ENCODE measurements at places on chromosomes 3 and 15. TPM values are rescaled to one million over a fixed set of nuclear protein-coding genes. Genes with fewer than 3 reads are reported as not detected.

KLHL40 gene
- polyA plus RNA-seq, result 162 TPM

DNA sequence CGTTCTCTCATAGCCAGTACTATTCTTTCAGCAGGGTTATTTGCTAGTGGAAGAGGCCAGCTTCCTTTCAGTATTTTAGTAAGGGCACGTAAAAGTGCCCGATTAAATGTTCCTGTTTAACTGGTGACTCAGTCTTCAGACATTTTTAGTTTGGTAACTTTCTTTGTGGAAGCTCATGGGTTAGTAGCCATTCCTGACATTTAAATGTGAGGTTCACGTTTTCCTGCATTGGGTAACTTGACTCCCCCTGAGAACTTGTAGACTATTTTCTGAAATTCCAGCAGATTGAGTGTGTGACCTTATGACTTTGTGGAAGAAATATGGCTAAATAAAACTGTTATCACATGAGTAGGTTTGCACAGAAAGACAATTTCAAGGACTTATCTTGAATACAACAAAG, 16.9 kb downstream of the ABHD2 start:
- no peak for DNase-seq

- DNase-seq, result no peak
Observed at GRCh38 chr15:80070840-80071239, 11.4 kb downstream of the ZFAND6 start.

DNA sequence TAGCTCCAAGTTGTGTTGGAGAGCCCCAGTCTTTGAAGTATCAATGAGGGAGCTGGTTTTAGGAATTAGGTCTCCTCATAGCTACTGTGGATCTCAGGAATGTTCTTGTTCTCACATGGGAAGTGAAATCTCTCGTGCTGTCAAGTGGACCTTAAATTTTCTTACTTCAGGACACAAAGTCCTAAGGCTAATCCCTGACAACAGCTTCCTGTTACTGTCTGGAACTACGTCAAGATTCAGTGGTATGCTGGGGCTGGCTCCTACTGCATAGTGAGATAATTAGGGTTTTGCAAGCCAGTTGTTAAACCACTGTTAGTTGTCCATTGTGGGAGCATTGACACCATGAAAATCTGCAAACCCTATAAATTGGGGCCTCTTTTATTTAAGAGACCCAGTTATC, 22.8 kb downstream of the MESP1 start:
- no peak for DNase-seq

DNA sequence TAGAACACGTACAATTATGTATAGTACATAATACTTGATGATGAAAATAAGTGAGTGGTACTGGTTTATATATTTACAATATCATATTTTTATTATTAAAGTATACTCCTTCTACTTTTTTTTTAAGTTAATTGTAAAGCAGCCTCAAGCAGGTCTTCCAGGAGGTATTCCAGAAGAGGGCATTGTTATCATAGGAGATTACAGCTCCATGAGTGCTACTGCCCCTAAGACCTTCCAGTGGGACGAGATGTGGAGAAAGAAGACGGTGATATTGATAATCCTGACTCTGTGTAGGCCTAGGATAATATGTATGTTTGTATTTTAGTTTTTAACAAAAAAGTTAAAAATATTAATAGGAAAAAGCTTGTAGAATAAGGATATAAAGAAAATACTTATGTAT, 40.3 kb upstream of the SCN5A start:
- DNase-seq, result no peak

SKOR1 gene
- 0.47 TPM for polyA plus RNA-seq

- no peak for DNase-seq
Observed at GRCh38 chr3:100400419-100400779, 490 bp downstream of the TOMM70 start.

ARHGEF26 gene
- polyA plus RNA-seq, result 10.3 TPM

GRCh38 chr3:59388555-59389270, 338.9 kb upstream of the CFAP20DC start:
- DNase-seq, result no peak

WDR49 gene
- 0.20 TPM for polyA plus RNA-seq

- DNase-seq, result no peak
Observed at GRCh38 chr15:66634540-66634939, 67.5 kb upstream of the SMAD6 start.

GRCh38 chr15:56385908-56386307, 20.7 kb downstream of the TEX9 start:
- no peak for DNase-seq

GRCh38 chr3:171845481-171846284, 2.5 kb downstream of the TMEM212 start:
- DNase-seq, result no peak

GRCh38 chr15:83873966-83874365, 220.0 kb downstream of the ADAMTSL3 start:
- DNase-seq, result no peak

DNA sequence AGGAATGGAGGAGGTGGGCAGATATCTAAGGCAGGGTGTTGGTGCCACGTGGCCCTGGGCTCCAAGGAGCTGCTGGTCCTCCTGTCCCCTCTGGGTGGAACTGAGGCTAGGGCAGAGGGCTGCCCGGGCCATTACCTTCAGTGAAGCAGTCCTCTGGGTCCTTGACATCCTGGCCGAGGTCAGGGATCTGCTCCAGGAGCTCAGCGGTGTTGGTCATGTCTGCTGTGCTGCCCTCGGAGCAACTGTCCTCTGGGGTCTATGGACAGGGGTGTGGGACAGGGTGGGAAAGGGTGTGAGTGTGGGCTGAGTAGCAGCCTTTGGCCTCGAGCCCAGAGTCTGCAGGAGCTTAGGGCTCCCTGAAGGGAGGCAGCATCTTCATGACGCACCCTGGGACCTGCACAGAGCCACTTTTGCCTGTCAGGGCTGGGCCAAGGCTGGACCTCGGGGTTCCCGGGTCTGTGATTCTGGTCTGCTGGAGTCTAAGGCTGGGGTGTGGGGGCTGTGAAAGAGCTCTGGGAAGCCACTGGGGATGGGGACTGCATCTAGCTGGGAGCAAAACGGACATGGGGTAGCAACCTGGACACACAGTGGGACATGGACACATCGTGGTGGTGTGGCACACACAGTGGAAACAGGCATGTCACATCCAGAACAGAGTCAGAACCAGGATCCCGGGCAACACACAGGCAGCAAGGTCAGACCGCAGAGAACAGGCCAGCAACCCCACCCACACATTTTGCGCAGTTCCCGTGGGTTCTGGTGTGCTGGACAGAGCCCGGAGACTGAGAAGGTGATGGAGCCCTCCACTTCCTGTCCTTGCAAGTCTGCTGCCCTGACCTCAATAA, 72.7 kb downstream of the SCN5A start:
- no peak for DNase-seq

GRCh38 chr3:81406318-81406717, 355.1 kb downstream of the GBE1 start:
- no peak for DNase-seq

SLC12A8 gene
- polyA plus RNA-seq, result 0.37 TPM

DNA sequence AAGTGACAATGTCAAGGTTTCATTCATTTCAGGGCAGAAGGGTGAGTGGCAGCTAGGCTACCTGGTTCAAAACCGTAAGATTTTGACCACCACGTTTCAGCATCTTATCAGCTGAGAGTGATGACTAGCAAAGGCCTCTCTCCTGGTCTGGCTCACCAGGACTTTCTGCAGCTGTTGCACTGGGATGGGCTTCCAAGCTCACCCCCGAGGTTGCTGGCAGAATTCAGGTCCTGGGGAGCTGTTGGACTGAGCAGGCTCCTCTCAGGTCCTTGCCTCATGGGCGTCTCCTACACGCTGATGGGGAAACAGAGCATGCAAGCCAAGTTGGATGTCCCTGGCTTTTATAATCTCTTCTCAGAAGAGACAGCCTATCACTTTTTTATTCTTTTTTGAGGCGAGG, 88.8 kb upstream of the RNU6-1 start:
- no peak for DNase-seq

P4HTM gene
- polyA plus RNA-seq, result 12.4 TPM

- DNase-seq, result peak; percentile 34
Observed at GRCh38 chr15:77821188-77821958, 188.7 kb upstream of the LINGO1 start.

GRCh38 chr3:42762046-42762724, 10.9 kb downstream of the CCDC13 start:
- no peak for DNase-seq

- peak; percentile 48 for DNase-seq
Observed at GRCh38 chr15:48493084-48493762, 152.3 kb downstream of the FBN1 start.

MFGE8 gene
- 164 TPM for polyA plus RNA-seq

DPPA2 gene
- not detected for polyA plus RNA-seq

DNA sequence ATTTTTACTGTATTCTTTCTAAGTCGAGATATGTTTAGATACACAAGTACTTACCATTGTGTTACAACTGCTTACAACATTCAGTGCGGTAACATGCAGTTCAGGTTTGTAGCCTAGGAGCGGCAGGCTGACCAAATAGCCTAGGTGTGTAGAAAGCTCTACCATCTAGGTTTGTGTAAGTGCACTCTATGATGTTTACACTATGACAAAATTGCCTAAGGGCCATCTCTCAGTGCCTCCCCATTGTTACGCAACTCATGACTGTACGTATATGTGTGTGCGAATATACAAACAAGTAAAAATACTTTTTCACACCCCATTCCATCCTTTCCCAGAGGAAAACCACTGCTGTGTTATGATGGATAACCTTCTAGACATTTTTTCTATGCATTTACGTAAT, 44.3 kb downstream of the PXYLP1 start:
- DNase-seq, result no peak

GRCh38 chr15:67732164-67732563, 93.1 kb upstream of the SKOR1 start:
- DNase-seq, result no peak
